ENCODE measurements at places on chromosomes 4 and X.

- no peak for DNase-seq
Observed at GRCh38 chrX:34063616-34064015, 68.5 kb downstream of the FAM47A start.

GRCh38 chr4:87236861-87237260 is 16.4 kb upstream of the KLHL8 start:
- DNase-seq = no peak

- no peak for DNase-seq
Observed at GRCh38 chrX:102934624-102935023, 2.4 kb upstream of the RAB40AL start.

DNA sequence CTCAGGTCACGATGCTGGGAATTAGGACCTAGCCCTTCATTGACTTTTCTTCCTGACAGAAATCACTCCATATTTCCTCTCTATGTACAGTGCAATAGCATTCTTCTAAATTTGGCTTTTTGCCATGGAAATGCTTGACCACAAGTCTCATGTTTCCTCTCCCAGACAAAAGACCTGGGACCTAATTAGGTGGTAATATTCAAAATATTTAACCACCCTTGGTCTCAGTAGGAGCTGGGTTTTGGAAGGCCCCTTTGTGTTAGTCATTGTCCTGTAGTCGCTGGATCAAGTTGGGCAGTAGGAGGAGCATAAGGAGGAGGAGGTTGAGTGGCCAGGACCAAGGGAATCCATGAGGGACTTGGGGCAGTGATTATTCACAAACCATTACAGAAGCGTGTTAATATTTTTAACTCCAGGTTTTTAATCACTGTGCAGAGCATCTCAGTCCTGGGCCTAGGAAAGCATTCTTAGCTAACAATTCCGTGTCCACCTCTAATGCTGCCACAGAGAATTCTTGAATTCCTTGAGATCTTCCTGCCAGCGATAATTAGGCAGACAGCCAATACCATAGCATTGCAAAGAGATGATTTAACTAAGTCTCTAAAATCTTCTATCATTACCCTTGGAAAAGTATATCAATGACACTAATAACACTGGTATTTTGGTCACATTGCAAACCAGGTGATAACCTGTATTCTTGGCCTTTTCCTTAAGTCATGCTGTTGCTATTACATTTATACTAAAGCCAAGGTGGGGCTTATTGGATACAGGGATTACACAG is 25.0 kb upstream of the SHROOM4 start:
- DNase-seq = no peak

DNA sequence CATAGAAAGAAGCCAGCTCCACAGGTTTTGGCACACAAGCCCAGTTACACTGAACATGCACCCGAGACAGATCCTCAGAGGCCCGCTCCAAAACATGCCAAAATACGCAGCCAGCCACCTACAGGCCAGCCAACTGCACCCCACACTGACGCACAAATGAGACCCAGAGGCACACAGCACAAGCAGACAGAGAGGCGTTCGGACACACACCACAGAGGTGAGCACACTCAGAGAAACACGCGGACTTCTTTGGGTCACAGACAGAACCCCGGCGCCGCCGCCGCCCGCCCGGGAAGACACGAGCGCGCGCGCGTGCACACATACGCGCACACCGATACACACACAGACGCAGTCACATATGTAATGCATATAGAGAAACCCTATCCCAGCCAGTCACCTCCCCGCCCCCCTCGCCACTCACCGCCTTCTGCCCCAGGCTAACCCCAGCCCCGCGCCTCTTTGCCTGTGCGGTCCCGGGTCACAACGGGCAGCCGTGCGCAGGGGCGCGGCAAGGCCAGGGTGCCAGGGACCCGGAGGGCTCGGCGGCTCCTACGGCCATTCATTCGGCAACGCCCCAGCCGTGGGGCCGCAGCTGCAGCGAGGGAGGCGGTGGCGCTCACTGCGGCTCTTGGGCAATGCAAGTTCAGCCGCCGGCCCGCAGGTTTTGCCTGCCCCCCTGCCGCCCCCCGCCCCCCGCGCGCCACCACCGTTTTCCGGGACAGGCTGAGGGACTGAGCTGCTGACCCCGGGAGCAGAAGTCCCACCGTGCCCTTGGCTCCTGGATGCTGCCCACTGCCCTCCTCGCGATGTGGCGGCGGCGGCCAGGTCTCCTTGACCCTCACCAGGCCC is 553 bp downstream of the SEPTIN6 start:
- peak; percentile 56 for DNase-seq

Data from NCI-H748 treated with DMSO at 0.1 percent for 48 hours (cell line).